ENCODE measurements at places on chromosomes 13 and 19.

DNA sequence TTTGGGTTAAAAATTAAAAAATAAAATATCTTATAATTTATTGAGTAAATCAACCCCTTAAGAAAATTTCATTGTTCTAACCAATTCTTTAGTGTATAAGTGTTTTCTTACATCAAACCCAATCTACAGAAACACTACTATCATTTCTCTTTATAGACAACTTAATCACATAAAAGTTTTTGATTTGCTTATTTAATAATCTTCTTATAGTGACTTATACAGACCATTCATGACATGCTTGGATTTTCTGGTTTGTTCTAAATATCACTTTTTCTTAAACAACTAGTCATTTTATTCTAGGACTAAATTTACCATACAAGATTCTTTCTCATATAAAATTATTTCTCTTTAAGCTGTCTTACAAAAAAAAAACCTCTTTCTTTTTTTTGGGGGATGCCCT, 27.3 kb upstream of the ZSCAN5A start:
- no peak for DNase-seq

- no peak for DNase-seq
Observed at GRCh38 chr19:269241-269640, 22.0 kb downstream of the PLPP2 start.

DNA sequence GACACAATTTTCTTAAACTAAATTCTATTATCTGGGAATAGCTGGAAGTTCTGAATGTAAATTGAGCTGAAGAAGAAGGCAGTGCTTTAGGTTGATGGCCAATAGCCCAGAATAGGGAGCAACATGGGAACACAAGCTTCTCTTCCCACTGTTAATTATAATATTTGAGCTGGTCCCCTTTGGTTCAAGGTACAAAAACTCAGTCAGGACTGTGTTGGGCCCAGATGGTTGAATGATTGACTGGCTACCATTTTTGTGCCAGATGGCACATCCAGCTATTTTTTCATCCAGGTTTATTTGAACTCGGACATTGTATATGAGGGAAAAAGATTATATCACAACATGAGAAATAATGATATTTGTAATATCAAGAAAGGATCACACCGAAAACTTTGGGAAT, 458.9 kb downstream of the SLITRK1 start:
- no peak for DNase-seq

GRCh38 chr19:16383584-16384161, 59.0 kb downstream of the KLF2 start:
- no peak for DNase-seq

DNA sequence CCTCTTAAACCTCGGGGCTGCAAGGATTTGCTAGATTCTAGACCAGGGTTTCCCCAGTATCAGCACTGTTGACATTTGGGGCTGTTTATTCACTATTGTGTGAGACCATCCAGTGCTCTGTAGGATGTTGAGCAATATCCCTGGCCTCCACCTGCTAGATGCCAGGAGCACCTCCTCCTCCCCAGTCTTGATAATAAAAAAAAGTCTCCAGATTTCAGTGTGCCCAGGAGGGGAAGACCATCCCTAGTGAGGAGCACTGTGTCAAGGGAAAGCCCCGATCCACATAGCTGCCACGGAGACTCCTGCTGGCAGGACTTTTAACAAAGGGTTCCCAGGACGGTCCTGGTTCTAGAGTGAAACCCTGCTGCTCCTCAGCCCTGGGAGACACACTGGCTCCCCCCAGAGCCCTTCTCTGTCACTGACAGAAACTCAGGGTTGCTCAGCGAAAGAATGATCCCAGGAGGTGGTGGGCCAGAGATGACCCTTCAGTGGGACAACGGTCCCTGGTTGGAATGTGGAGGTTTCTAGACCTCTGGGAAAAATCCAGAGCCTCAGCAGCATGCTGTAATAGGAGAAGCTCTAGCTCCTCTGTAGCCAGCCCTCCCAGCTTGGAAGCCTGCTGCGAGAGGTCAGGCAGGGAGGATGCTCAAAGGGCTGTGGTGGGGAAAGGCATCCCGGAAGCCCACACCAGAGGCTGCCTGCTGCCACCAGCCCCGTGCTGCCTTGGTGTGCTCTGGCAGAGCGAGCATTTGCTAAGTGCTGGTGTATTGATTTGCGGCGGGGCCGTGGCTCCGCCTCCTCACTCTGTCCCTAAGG, 20.3 kb downstream of the LYL1 start:
- no peak for DNase-seq
